Anterior cingulate cortex (tissue), 58 donors: ENCODE measurements at places on chromosomes 6 and 20.

DNA sequence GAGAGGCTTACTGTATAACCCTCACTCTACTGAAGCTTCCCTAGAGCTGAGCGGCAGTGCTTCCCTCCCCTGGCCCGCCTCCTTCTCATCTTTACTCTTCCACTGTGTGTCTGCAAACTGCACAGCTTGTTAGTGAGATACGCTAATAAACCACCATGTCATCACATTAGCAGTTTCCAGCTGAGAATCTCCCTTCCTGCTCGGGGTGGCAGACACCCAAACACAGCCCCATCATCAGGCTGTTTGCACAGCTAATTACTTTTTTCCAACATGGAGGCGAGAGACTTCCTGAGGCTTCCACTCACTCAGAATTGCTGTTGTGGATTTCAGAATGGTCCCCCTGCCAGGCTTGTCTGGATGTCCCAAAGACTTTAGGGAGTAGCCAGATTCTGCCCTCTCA, 444.9 kb upstream of the SULF2 start:
- no peak for DNase-seq

- DNase-seq = no peak
These were observed 129.5 kb upstream of the SGK1 start for GRCh38 chr6:134447423-134447822.

DNA sequence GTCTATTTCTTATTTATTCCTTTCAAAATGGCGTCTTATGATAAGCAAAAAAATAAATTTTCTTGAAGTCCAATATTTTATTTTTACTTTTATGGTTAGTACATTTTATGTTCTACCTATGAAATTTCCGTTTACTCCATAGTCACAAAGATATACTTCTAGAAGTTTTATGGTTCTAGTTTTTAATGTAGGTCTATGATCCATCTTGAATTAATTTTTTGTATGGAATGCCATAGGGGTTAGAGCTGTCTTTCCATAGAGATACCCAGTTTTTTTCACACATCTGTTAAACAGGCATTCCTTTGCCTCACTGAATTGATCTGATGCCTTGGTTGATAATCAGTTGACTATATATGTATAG, 24.9 kb upstream of the ASIP start:
- no peak for DNase-seq

DNA sequence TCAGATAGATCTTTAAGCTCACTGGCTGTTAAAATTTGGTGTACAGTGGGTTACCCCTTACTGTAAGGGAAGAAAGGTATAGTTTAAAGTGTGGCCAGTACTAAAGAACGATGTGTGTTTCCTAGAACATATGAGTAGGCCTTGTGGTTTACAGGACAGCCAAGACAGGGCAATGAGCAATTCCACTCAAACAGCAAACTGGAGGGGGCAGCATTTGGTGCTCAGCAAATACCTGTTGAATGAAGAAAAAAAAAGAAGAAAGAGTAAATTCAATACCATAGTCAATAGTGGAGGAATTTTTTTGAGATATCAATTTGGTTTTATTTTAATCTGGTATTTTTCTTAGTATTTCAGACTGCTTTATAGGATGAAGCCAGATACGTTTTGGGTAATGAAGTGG, 3.8 kb upstream of the NCOA5 start:
- no peak for DNase-seq

DNA sequence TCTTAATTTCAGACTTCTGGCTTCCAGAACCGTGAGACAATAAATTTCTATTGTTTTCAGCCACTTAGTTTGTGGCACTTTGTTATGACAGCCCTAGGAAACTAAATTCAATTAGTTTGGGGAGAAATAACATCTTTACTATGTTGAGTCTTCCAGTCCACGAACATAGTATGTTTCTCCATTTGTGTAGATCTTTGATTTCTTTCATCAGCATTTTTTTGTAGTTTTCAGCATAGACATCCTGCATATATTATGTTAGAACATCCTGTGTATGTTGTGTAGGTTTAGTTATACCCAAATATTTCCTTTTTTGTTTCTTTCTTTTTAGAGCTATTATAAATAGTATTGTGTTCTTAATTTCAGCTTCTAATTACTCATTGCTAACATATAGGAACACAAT, 18.0 kb upstream of the HMGA1 start:
- DNase-seq = no peak

DNA sequence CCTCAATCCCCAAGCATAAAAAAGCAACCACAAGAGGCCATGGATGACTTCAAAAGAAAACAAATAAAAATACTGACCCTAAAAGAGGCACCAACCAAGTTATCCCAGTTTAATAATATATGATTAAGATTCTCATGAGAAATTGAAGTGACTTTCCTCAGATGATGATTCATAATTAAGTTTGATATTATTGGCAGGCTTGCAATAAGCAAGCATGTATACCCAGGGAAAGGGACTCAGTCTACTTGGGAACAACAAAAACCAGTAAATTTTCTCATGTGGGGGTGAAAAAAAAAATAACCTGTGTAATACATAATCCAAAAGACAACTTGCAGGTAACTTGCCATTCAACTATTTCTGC, 19.6 kb downstream of the JAG1 start:
- no peak for DNase-seq

DNA sequence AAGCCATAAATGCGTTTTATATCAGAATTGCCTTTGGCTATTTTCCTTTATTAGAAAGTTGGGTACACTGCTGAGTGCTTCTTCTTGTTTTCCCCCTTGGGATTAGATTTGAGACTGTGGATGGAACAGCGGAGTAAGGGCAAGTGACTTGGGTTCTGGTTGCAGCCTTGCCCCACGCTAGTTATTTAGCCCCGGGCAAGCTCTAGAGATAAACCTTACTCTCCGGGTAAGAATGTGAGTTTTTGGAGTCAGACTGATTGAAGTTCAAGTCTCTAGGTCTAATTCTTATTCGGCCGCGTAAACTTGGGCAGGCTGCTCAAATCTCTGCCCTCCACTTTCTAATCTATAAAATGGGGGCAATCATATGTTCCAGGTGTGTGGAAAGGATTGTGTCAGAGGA, 8.9 kb downstream of the TSHZ2 start:
- no peak for DNase-seq

DNA sequence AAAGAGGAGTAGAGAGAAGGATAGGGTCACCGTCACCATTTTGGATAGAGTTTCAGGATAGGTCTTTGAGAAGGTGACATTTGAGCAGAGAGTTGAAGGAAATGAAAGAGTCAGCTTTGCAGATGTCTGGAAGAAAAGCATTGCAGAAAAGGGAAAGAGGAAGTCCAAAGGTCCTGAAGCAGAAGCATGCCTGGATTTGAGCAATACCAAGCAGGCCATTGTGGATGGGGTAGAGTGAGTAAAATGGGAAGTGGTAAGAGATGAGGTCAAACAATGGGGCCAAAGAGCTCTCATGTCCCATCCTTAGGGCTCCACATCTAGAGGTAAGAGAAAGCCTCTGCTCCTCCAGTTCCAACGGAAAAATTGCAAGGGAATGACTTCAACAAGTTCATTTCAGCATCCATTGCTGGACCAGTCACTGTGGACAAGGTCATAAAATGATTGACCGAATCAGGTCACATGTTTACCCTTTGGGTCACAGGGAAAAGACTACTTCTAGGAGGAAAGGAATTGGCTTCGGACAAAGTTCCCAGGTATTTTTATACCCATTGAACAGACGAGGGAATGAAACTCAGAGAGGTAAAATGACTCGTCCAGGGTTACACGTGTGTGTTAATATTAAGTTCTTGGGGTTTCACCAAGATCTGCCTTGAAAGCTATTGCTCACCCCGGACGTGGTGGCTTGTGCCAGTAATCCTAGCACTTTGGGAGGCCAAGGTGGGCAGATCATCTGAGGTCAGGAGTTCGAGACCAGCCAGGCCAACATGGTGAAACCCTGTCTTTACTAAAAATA, 6.6 kb upstream of the SAMHD1 start:
- no peak for DNase-seq

GRCh38 chr6:163725008-163725941, 310.8 kb downstream of the QKI start:
- no peak for DNase-seq

DNA sequence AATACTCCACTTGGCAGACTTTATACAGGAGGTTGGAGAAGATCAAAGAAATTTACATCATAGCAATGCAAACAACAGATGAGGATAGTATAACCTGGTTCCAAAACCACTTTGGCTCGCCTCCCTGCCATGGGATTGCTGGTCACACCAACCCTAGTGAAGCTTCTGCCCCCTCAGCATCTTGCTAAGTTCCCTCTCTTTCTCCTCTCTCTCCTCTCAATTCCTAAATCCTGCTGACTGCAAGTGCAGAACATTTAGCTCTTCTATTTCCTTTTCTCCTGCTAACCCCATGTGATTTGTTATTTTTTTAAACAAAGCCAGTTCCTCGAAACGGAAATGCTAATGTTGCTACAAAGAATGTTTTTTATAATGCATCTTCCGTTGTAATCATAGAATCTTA, 50.3 kb upstream of the LY86 start:
- DNase-seq = no peak

- DNase-seq = no peak
These were observed 63.2 kb upstream of the DUSP22 start for GRCh38 chr6:228881-229651.

GRCh38 chr6:145809785-145810184, 4.8 kb downstream of the FBXO30 start:
- DNase-seq = no peak

DNA sequence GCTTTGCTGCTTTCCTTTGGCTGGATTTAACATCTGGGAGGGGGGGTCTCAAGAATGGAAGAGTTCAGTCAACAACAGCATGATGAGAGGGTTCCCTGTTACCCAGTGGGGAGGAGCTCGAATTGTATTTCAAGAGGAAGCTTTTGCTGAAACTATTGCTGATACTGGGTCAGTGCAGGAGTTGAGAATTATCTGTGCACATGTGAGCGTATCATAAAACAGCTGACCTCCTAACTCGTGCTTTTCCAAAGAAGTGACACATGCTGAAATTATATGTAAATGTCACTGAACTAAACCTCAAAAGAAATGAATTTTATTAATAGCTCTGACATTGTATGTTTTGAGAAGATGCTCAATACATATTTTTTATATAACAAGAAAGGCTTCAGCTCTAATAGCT, 96.3 kb downstream of the PHF3 start:
- DNase-seq = no peak
